ENCODE measurements at places on chromosomes 3 and 15.

GRCh38 chr15:43492673-43493601 lies at the start of gene TP53BP1:
TSS of gene TP53BP1 (minus strand) at chr15:43493156. CDS start at chr15:43493043, 113 bp downstream.
- DNase-seq = peak; percentile 89

DNA sequence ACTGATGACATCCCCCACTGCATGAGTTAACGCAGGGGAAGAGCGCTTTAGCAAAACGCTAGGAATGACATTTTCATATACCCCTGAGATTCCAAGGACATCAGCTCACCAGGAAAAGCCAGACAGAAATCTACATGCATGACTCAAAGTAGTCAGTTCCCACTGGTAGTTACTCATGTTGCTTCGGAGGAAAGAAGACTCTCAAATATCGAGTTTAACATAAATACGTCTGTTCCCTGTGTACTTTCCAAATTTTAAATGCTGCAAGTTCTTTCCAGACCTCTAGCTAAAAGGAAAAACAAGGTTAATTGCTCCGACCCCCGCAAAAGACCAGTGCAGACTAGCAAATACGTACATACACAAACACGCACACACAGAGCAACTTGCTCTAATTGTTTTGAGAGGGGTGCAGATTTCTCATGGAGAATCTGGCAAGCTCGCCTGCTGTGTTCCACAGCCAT lies 115.4 kb upstream of the PRICKLE2 start:
- DNase-seq = no peak

- DNase-seq = no peak
These were observed 340.1 kb downstream of the NAALADL2 start for GRCh38 chr3:175198991-175199783.

DNA sequence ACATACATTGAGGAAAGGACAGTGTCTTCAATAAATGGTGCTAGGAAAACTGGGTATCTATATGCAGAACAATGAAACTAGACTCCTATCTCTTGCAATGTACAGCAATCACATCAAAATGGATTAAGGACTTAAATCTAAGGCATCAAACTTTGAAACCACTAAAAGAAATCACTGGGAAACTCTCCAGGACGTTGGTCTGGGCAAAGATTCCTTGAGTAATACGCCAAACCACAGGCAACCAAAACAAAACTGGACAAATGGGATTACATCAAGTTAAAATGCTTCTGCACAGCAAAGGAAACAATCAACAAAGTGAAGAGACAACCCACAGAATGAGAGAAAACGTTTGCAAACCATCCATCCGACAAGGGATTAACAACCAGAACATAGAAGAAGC lies 14.5 kb downstream of the LAMP3 start:
- DNase-seq = no peak

DNA sequence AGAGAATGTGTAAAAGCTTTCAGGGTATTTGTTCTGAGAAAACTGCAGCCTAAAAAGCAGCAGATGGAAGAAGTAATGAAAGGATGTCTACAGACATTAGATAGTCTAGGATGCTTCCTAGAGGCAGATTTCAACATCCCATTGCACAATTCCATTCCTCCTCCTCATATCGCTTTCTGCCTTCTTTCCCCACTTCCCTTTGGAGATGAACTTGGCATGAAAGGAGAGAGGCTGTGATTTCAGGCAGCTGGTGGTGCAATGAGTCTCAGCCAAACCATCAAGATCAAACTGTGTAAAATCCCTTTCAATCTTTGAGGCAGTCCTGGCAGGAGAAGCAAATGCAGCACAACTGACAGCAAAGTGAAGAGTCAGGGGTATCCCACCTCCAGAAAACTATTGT lies 438.7 kb upstream of the KCNMB2 start:
- DNase-seq = no peak

GRCh38 chr15:67941648-67942310 lies 101.9 kb upstream of the RNU6-1 start:
- no peak for DNase-seq

- DNase-seq = no peak
These were observed 97.0 kb downstream of the IGF2BP2 start for GRCh38 chr3:185727873-185728272.

DNA sequence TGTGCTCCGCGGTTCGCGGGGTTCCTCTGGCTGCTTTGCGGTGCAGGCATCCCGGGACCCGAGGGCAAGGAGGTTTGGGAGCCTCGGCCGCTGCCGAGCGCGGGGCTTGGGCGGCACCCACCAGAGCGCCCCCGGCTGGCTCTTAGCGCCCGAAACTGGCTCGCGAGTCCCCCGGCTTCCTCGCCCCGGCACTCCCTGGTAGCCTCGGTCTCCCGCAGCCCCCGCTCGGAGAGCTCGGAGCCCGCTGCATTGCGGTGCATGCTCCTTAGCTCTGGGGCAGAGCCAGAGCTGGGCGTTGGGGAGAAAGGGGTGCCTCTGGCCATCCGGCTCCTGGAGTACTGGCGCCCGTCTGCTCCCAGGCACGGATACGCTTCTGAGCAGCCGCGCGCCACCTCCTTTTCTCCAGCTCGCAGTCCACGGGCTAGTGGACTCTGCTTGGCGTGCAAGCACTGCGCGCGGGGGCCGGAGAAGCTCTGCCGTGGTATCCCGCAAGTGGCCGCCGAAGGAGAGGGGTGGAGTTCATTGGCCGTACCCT lies 753 bp downstream of the EPHB1 start:
- DNase-seq = no peak

DNA sequence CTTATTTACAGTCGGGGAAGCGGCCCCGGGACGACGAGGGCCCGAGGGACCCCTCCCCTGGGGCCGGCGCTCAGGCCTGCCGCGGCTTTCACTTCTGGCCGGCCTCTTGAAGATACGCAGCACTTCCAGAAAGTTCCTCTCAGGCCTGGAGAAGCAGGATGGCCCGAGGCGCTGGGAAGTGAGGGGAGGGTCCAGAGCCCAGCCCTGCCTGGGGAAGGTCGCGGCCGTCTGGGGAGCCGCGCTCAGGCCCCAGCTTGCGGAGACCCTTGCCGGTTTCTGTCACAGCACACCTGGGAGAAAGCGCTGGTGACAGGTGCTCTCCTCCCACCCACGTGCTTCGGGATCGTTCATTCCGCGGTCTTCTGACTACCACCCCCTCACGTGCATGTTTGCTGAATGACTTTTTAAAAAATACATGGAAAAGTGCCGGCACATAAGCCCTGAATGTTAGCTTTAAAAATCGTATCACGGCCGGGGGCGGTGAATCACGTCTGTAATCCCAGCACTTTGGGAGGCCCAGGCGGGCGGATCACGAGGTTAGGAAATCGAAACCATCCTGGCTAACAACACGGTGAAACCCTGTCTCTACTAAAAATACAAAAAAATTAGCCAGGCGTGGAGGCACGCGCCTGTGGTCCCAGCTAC lies 727 bp upstream of the TM2D3 start:
- no peak for DNase-seq

- DNase-seq = no peak
These were observed 80.6 kb downstream of the CLASP2 start for GRCh38 chr3:33637482-33637881.

Data from stimulated activated CD4-positive, alpha-beta T cell treated with anti-CD3 and anti-CD28 coated beads, TNF-alpha, amount 100 ng/mL, for 24 hours (primary cell).